ENCODE measurements at places on chromosomes 3 and 15. TPM values are rescaled to one million over a fixed set of nuclear protein-coding genes. Genes with fewer than 3 reads are reported as not detected.

PLXNA1 gene
- total RNA-seq: 13.6 TPM

SELENOT gene
- 415 TPM for total RNA-seq

KLHL6 gene
- not detected for total RNA-seq

GPR171 gene
- total RNA-seq: not detected

CYP11A1 gene
- 0.28 TPM for total RNA-seq

POLQ gene
- total RNA-seq: 5.0 TPM

RBP2 gene
- not detected for total RNA-seq

FMN1 gene
- total RNA-seq: 29.4 TPM

MAP2K5 gene
- total RNA-seq: 1.6 TPM

CHRNA3 gene
- total RNA-seq: not detected

CSPG5 gene
- under 0.01 TPM for total RNA-seq

ASB14 gene
- total RNA-seq: not detected

IGDCC3 gene
- under 0.01 TPM for total RNA-seq

AMIGO3 gene
- not detected for total RNA-seq

SNTN gene
- not detected for total RNA-seq

WDR5B gene
- 5.6 TPM for total RNA-seq

BCHE gene
- 1.6 TPM for total RNA-seq

SLC51A gene
- not detected for total RNA-seq

RHOV gene
- total RNA-seq: not detected

GPR27 gene
- total RNA-seq: not detected

IL17RB gene
- under 0.01 TPM for total RNA-seq

SPSB4 gene
- total RNA-seq: not detected

PAK2 gene
- total RNA-seq: 33.9 TPM

ERICH6 gene
- total RNA-seq: not detected

TRIM71 gene
- not detected for total RNA-seq
